Suprapubic skin (tissue), 4 donors: ENCODE measurements at places on chromosomes 7 and 10. TPM values are rescaled to one million over a fixed set of nuclear protein-coding genes. Genes with fewer than 3 reads are reported as not detected.

DNA sequence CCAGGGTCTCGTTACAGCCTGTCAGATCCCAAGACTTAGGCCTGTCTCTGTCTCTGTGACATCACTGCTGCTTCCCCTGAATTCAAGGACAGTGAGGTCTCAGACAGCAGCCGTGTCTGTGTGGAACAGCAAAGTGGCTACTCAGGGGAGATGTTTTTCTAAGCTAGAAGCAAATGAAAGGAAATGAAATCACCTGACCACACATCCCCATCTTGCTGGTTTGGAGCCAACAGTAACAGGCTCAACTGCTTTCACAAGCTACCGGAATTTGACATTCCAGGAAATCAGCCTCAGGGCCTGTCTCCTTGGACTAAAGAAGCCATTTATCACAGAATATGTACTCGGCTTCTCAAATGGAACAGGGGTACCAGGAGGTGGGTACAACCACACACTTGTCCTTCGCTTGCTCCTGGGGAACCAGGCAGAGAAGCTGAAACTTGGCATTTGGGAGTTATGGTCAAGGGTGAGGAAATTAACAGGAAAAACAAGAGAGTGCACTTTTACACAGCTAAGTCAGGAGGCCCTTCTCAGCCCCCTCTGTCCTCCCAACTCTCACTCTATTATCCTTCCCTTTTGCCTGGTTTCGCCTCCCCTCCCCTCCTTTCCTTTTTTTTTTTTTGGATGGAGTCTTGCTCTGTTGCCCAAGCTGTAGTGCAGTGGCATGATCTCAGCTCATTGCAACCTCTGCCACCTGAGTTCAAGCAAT is 73.2 kb downstream of the SPDYE5 start:
- H3K4me3 ChIP-seq = no peak overlapping the region
- H3K27me3 ChIP-seq = no peaks in the 10 kb centered on the region
- H3K36me3 ChIP-seq = peaks cover 58% of the 10 kb centered on the region
- H3K27ac ChIP-seq = no peak overlapping the region

Gene GATA3
- 158 TPM for total RNA-seq

Gene FAM25A
- total RNA-seq = 593 TPM

DNA sequence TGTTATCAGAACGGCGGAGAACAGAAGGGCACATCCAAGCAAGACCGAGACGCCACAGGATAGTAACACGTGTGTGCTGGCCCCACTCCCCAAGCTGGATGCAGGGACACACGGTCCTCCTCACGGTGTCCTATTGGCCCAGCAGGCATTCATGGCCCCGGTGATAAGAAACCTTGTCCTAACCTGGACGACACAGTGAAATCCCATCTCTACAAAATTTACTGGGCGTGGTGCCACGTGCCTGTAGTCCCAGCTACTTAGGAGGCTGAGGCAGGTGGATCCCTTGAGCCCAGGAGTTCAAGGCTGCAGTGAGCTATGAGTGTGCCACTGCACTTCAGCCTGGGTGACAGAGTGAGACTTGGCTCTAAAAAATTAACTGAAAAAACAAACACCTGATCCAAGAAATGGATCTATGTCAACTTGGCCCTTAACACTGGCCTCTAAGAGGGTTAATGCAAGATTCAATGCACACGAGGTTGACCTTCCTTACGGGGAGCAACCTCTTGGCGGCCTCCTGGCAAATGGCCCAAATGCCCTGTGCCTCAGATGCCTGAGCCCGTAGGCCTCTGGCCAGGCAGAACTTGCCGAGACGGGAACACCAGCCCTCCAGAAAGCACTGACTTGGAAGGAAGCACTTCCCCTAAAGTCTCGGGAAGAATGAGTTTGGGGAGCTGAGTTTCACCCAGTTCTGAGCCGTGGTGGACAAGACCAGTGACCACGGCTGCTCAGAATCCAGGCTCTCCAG is 72.3 kb downstream of the ZRANB1 start:
- H3K27ac ChIP-seq = no peak overlapping the region
- DNase-seq = no peak
- no peak overlapping the region for H3K4me3 ChIP-seq
- peaks cover 58% of the 10 kb centered on the region for H3K4me1 ChIP-seq
- no peaks in the 10 kb centered on the region for H3K36me3 ChIP-seq
- no peaks in the 10 kb centered on the region for H3K27me3 ChIP-seq
